ENCODE measurements at places on chromosomes 16 and 17.

- DNase-seq: no peak
Observed at GRCh38 chr16:59909262-59909661, 1175.1 kb upstream of the GOT2 start.

DNA sequence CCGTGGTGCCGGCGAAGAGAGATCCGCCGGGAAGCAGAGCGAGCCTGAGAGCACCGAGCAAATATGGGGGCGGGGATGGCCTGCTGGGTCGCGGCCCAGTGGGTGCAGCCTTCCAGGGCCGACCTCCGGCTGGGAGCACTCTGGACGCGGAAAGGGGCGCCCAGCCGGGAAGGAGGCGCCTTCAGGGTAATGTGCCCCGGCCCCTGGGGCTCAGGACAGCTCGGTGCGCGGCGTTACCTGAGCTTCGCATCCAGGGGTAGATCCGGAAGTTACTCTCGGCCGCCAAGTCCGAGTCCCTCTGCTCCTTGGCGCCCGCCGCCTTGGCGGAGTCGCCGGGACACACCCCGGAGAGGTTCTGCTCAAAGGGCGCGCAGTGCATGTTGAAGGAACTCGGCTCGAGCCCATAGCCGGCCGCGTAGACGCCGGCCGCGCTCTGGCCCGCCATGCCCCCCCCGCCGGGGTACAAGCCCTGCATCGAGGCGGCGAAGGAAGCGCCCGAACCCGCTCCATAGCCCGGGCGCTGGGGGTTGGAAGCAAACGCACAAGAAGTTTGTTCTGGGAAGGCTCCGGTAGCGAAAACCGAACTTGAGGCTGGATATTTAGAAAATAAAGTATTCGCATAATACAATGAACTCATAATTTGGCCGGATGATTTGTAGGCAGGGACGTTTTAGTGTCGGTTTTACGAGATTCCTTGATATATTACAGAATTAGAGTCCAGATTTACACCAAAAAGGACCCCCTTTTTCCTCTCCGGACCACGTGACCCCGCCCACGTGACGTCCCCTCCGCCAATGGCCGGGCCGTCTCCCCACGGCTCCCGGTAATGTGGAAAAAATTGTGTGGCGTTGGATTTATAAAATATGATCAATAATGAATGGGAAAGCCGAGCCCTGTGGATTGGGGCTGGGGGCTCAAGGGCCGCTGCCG is at the start of gene HOXB7:
Gene HOXB7, minus strand, starts transcription at position 736 of the 930 bp plus-strand sequence. Its CDS starts 99 bp downstream, at position 637.
- DNase-seq: peak; percentile 62

- no peak for DNase-seq
Observed at GRCh38 chr17:63983320-63983719, 10.6 kb upstream of the SCN4A start.

- DNase-seq: no peak
Observed at GRCh38 chr16:67275321-67275720, 4.0 kb upstream of the PLEKHG4 start.

- DNase-seq: no peak
Observed at GRCh38 chr16:23432176-23433128, 20.5 kb downstream of the COG7 start.

DNA sequence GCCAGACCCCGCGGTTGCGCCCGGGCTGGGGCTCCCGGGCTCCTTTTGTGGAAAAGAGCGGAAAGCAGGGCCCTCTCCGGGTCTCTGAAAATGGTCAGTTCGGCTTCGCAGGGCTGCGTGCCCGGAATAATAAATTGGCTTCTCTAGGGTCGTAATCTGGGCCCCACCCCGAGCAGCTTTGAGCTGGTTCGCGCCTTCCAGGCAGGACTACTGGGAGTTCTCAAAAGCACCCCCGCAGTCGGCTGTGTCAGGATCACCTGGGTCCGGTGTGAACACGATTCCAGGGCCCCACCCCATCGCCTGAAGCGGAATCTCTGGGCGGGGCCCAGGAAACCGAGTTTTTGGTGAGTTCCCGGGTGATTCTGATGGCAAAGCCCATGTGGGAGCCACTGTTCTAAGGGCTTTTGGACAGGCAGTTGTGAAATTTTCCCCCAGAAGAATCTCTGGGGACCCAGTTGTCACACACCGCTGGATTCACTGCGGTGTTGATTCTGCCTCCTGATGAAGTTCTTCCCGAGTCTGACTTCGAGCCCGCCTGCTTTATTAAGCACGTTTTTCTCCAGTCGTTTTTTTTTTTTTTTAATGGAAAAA is 77.0 kb downstream of the MRC2 start:
- DNase-seq: no peak

GRCh38 chr17:70938336-70938735 is 769.0 kb downstream of the KCNJ2 start:
- no peak for DNase-seq

GRCh38 chr16:24855678-24856077 is 9.9 kb downstream of the SLC5A11 start:
- DNase-seq: no peak

- no peak for DNase-seq
Observed at GRCh38 chr17:31134576-31134975, 39.8 kb downstream of the NF1 start.

- no peak for DNase-seq
Observed at GRCh38 chr17:10125531-10126275, 72.7 kb downstream of the GAS7 start.

DNA sequence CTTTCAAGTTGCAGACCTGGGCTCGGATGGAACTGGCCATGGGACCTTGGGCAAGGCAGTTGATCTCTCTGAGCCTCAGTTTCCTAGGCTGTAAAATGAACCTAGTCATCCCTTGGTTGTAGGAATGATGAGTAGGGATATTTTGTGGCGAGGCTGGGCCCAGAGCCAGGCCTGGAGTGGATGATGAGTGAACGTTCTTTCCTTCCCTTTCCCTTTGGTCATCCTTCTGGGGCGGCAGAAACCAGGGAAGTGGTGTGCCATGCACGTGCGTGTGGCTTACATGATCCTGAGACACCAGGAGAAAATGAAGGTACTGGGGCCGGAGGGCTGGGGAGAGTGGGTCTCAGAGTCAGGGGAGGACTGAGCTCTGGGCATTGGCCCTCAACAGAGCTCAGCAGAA is 8.4 kb downstream of the FBRS start:
- no peak for DNase-seq

GRCh38 chr17:27247958-27248342 is 46.0 kb upstream of the WSB1 start:
- DNase-seq: no peak

- no peak for DNase-seq
Observed at GRCh38 chr16:76670125-76670857, 393.1 kb downstream of the CNTNAP4 start.

DNA sequence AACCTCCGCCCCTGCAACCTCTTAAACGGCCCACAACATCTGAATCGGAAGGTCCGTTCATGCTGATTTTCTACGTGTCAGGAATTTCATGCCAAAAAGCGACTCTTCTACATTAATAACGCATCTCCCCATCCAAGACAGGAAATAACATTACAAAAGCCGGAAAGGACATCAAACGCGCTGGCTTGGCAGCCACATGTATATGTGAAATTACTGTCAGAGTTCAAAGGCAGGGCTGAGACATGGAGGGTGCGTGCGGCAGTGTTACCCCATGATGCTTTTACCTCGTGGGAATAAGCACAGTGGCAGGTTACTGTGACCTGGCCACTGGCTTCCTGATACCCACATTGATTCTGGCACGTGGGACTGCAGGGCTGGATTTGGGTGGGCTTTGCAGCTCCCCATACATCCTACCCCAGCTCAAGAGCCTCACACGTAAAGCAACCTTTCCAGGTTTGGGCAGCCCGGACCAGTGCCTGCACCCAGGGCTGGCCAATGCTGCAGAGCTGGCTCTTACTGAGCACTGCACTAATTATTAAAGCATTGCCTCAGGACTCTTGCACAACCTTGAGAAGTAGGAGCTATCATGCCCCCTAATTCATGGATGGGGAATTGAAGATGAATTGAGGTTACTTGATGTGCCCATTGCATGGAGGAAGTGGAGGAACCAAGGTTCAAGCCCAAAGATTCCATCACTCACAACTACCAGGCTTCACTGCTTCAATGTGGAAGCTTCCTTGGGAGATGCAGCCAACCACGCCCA is 120.6 kb upstream of the FOXF1 start:
- DNase-seq: no peak

DNA sequence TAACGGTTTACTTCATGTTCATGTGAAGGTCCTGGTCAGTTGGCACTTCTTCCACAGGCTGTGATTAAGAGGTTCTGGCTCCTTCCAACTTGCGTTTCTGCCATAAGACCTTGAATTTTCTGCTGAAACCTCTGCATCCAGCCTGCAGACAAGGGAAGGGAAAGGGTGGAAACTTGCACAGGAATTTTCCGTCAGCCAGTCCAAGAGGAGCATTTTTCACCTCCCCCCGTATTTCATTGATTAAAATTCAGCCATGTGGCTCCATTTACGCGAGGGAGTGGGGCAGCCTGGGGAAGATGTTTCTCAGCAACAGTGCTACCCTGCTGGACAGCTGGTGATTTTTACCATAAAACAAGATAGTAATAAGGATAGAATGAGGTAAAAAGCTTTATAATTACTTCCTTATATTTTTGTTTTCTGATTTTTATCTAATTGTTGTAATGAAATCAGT is 101.5 kb upstream of the SMIM36 start:
- DNase-seq: no peak

DNA sequence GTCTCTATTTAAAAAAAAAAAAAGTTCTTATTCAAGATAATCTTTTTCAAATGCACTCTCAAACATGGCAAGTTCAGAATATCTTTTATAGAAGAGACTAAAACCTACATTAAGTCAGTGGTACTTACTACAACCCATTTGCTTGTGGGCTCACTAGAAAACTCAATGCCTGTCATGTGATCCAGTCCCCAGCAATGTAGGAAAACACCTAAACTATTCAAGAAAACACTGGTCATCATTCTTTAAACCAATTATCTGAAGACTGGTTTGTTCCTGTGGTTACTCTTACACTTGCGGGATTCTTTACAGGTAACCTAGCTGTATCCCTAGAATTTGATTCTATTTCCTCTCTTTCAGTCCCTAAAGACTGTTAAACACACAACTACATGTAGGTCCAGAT is 19.6 kb downstream of the MED13 start:
- DNase-seq: no peak

DNA sequence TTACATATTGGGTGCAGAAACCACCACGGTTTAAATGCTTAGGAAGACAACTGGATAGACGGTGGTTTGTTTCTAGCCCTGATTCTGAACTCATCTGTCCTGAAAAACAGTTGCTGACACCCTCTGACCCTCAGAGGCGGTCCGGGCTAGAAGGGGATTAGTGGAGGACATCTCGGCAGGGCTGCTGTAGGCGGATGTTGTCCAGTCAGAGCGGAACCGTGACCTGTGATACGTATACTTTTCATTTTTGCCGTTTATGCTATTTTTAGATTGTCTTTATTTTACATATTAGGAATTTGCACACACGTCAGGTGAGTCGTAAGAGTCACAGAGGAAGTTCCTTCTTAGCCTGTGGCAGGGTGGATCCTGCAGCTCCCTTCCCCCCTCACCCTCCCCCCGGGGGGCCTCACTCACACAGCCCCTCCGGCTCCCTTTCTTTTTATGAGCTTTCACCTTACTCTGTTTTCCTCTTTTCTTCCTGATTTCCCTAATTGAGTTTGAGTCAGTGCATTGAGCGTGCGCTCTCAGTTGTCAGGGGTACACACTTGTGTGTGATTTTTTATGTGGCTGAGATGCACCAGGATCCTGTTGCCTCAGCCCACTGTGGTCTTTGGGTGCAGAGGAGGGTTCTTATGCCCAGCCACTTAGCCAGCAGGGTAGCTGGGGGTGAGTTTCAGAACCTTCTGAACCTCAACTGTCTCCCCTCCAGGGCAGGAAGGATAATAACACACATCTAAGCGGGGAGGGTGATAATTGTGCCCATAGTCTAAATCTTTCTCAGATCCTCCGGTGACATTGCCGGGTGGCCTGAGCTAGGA is 211.1 kb upstream of the CHMP6 start:
- DNase-seq: no peak

- DNase-seq: no peak
Observed at GRCh38 chr16:68242926-68243858, 2.0 kb upstream of the PLA2G15 start.

DNA sequence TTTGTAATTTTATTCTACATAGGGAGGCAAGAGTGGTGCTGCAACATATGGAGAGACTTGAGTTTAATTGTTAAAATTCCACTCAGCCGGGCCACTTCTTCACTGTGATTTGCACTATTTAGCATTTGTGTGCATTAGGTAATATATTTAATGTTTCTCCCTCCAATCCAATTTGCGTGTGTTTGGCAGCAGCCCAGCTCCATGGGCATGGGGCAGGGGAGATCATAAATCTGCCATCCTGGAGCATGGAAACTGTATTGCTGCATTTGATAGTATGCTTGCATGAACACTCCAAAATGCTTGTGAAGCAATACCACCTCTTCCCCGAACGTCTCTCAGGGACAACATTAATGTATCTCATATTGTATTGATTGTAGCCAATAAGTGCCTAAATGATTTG is 339.1 kb upstream of the RBFOX1 start:
- no peak for DNase-seq

GRCh38 chr16:57091200-57091974 is 996 bp upstream of the CPNE2 start:
- no peak for DNase-seq

- DNase-seq: peak; percentile 80
Observed at GRCh38 chr17:29179232-29180033, 765 bp downstream of the MYO18A start.

Data from erythroblast (primary cell).